ENCODE measurements at places on chromosomes 6 and 20. TPM values are rescaled to one million over a fixed set of nuclear protein-coding genes. Genes with fewer than 3 reads are reported as not detected.
A peak's percentile ranks its signal among the peaks of the same experiment; 100 is the strongest.

DNA sequence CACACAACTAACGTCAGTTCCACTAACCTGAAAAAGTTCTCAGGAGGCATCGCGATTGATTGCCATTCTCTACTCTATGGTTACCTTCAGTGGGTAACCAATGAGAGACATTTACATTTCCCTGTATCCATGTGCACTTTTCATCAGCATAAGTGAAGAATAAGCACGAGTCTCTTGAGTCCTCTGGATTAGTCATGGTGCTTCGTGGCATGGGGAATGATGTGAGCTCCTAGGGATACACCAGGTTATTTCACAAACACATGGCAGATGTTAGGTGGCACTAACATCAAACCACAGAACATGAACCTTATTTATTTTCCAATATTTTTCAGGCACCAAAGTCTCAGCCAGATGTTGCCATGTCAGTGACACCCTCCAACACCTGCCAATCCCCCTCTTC lies 64.0 kb downstream of the FYN start:
- peaks cover 45% of the 10 kb centered on the region for H3K4me1 ChIP-seq
- H3K27me3 ChIP-seq = no peaks in the 10 kb centered on the region
- H3K4me3 ChIP-seq = no peak overlapping the region
- no peak for DNase-seq
- no peaks in the 10 kb centered on the region for H3K36me3 ChIP-seq

Gene CD40
- 24.6 TPM for total RNA-seq

DNA sequence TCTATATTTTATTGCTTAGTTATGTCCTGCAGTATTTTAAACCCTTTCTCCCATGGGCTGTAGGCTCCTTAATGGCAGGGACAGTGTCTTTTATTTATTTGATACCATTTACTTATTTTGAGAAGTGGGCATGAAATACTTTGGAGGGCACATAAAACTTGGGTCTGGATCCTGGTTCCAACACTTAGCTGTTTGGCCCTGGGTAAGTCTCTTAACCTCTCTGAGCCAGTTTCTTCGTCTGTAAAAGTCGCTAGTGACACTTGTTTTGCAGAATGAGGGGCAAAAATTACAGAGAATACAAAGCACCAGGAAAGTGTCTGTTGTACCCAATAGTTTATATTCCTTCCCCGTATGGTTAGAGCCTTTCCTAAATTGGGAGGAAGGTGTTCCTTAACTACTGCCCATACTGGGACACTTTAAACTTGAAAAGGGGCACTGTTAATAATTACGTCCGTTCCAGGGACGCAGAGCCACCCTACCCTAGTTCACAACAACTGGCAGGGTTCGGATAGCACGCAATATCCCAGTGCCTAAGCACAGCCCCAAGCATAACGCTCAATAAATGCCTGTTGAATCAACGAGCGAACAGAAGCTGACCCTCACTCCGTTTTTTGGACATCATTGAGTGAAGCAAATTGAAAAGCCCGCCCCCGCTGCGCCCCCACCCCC lies 6.0 kb upstream of the ARMC12 start:
- H3K4me1 ChIP-seq = peaks cover 90% of the 10 kb centered on the region
- peak overlapping the region; percentile 58 for H3K4me3 ChIP-seq
- H3K27ac ChIP-seq = peak overlapping the region; percentile 99

Gene TRMT6
- 9.6 TPM for total RNA-seq

Gene PSORS1C1
- 9.6 TPM for total RNA-seq

Gene NR2E1
- not detected for total RNA-seq

DNA sequence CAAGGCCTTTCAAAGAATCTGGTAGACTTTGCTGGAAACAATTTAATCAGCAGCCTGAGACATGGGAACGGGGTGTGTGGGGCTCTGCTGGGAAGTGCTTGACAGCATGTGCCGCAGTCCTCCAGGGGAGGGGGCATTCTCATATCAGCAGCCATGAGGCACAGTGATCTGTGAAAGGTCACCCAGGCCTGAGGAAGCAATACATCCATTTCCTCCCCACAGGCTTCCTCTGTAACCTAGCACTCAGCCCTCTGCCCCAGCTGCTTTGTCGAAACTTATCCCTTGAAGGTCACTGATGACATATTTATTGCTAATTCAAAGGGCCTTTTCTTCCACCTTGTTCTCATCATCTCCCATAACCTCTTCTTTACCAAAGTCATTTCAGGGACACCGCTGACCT lies 103.3 kb downstream of the TNFAIP3 start:
- no peaks in the 10 kb centered on the region for H3K27me3 ChIP-seq
- no peaks in the 10 kb centered on the region for H3K36me3 ChIP-seq
- H3K4me1 ChIP-seq = peaks cover 7% of the 10 kb centered on the region
- no peak overlapping the region for H3K4me3 ChIP-seq
- DNase-seq = no peak
- no peak overlapping the region for H3K27ac ChIP-seq

Measured in vagina (tissue), 2 donors.